ENCODE measurements at places on chromosomes 4 and X. TPM values are rescaled to one million over a fixed set of nuclear protein-coding genes. Genes with fewer than 3 reads are reported as not detected.

Gene NSUN7
- 0.39 TPM for total RNA-seq

Gene GAGE12D
- not detected for total RNA-seq

Gene LGI2
- total RNA-seq = 0.09 TPM

Gene VCX3A
- not detected for total RNA-seq

Gene GAGE1
- not detected for total RNA-seq

Gene GASK1B
- 0.44 TPM for total RNA-seq

Gene NPNT
- 0.59 TPM for total RNA-seq

Gene CLGN
- total RNA-seq = 5.4 TPM

Gene XPNPEP2
- not detected for total RNA-seq

Gene CD38
- 14.4 TPM for total RNA-seq

Gene ZBTB33
- 12.3 TPM for total RNA-seq

Gene PCDH10
- 0.12 TPM for total RNA-seq

Gene GPR119
- not detected for total RNA-seq

Gene SHISA3
- not detected for total RNA-seq

Gene SRPX
- 8.8 TPM for total RNA-seq

Gene ALB
- total RNA-seq = not detected

Gene PNMA6A
- total RNA-seq = 4.2 TPM

Gene ERVMER34-1
- total RNA-seq = 0.42 TPM

Gene BEX1
- not detected for total RNA-seq

Gene NAP1L3
- total RNA-seq = 0.37 TPM

Gene ENOPH1
- total RNA-seq = 30.7 TPM

Data from A549 treated with dexamethasone at 1 μM for 4 hours (cell line).